CD4-positive, alpha-beta T cell treated with Interleukin-17A for 4 hours (primary cell): ENCODE measurements at places on chromosomes 13 and 19.

- no peak for DNase-seq
These were observed 110.3 kb upstream of the ABCC4 start for GRCh38 chr13:95411428-95412040.

DNA sequence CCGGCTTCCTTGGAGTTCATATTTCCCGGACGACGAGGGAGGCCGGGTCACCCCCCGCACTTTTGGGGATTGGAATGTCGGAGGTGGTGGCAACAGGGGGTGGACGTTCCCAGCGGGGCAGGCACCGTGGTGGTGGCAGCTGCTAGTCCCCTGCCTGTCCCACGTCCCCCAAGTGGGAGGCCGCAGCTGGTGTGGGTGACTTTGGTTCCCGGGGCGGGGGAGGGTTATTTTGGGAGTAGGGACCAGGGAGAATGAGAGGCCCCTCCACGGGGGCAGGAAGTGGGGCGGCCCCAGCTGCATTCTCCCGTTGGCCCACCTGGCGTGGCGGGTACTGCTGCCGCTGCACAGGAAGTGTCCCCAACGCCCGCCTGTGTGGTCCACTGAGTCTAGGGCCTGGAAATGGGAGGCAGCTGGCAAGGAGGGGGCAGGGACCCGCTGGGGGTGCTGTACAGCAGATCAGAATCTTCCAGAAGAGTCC lies 11.1 kb upstream of the PLIN3 start:
- no peak for DNase-seq

DNA sequence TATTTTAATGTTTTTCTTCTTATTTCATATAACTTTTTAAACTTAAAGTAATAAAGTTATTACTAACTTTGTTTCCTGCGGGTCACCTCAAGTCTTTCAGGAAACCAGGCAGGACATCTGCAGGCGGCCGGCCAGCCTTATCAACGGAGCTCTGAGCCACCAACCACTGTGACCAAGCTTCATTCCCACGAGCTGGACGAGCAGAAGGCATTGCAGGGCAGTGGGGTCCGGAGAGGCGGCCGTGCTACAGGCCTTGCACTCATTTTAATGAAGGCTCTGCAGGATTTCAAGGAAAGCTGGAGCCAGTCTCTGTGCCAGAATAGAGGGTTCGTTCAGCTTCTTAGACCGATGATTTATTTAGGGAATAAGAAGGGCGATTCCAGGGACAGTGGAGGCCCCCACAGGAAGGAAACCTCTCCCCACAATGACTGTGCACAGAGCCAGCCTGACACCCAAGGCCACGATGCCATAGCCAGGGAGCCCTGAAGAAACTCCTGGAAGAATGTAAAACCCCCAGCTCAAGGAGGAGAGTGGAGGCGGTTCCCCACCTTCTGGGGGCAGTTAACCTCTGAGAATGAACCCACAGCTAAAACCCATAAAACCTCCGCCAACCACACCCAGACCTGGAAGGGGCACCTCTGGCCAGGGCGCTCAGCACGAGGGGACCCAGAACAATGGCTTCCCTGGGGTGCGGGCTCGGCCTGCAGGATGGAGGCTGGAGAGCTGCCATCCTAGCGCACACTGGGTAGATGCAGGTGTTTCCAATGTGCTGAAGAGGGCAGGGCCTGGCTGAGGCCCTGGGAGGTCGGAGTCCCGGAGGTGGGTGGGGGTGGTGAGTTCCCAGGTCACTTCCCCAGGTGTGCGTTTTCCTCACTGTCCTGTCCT lies 75.0 kb downstream of the RASA3 start:
- DNase-seq: no peak

DNA sequence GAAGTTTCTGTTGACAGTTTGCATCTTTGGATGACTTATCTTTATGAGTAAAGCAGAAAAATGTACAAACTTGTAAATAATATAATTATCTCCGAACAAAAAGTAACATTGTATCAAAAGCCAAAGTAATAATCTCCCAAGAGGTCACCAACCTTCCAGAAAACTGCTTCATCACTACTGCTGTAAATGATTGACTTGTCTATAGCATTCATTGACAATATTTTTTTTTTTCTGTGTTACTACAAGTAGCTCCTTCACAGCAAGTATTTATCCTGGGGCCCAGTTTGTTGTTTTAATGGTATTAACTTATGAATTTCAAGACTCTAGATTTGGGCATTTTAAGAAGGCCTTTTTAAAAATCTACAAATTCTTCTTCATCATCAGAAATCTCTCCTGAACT lies 242.4 kb downstream of the KLF12 start:
- DNase-seq: no peak

- DNase-seq: no peak
These were observed 9.0 kb upstream of the ISYNA1 start for GRCh38 chr19:18446811-18447359.

GRCh38 chr19:9913237-9914000 lies 22.9 kb downstream of the OLFM2 start:
- peak; percentile 30 for DNase-seq

GRCh38 chr13:85313761-85314503 lies 485.3 kb downstream of the SLITRK6 start:
- no peak for DNase-seq

DNA sequence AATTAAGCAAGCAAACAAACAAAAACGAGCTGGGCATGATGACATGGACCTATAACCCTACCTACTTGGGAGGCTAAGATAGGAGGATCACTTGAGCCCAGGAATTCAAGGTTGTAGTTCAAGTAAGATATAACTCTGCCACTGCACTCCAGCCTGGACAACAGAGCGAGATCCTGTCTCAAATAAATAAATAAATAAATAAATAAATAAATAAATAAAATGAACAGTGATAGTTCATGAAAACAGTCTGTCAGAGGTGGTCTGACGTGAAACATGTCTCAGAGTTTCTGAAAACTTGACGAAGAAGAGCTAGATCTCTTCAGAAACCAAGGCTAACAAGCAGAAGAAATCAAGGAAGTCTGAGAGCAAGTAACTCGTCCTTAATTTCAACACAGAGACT lies 188.8 kb upstream of the GPC6 start:
- no peak for DNase-seq

DNA sequence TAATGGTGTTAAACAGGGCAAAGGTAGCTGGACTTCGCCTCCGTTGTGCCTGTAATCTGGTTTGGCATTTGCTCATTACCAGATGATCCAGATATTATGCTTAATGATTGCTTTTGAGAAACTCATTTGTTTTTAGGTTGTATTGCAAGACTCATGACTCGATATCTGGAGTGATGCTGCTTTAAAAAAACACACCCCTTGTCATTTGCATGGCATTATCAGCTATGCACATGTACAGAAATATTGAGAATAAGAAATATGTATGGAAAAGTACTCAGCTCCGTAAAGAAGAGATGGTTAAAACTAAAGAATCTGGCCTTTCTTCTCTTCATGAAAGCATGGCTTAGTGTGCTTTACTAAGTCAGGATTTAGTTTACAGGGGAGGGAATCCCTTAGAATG lies 95.0 kb downstream of the ARHGEF7 start:
- no peak for DNase-seq

- DNase-seq: no peak
These were observed 275.2 kb upstream of the GPC6 start for GRCh38 chr13:92951273-92951890.

- DNase-seq: no peak
These were observed 33.0 kb downstream of the ACTL9 start for GRCh38 chr19:8665468-8666213.

- DNase-seq: no peak
These were observed 322.7 kb downstream of the SUCLA2 start for GRCh38 chr13:47678201-47678968.

- peak; percentile 65 for DNase-seq
These were observed 47.8 kb upstream of the C1QTNF9 start for GRCh38 chr13:24261566-24261965.

- no peak for DNase-seq
These were observed 113.3 kb downstream of the RAB20 start for GRCh38 chr13:110448230-110448629.

- no peak for DNase-seq
These were observed 71.2 kb downstream of the WASF3 start for GRCh38 chr13:26628706-26629105.

- DNase-seq: peak; percentile 72
These were observed at the start of gene TMEM59L for GRCh38 chr19:18612772-18613588. TMEM59L (plus strand) TSS chr19:18612870; CDS start chr19:18612959, 89 bp downstream.

GRCh38 chr13:101115762-101116171 lies 300.5 kb downstream of the NALCN start:
- no peak for DNase-seq
